ENCODE measurements at places on chromosomes 2 and 18. TPM values are rescaled to one million over a fixed set of nuclear protein-coding genes. Genes with fewer than 3 reads are reported as not detected.

Gene GKN2
- total RNA-seq, result not detected

Gene RAB27B
- 4.4 TPM for total RNA-seq

Gene ACADL
- total RNA-seq, result 0.26 TPM

Gene CHRND
- total RNA-seq, result not detected

Gene MAP4K4
- 85.2 TPM for total RNA-seq

Gene RABL2A
- total RNA-seq, result 19.2 TPM

Gene ATP6V1C2
- 0.26 TPM for total RNA-seq

Gene CHRNG
- not detected for total RNA-seq

Gene CUL3
- 126 TPM for total RNA-seq

Gene HOXD1
- not detected for total RNA-seq

Gene CTNNA2
- total RNA-seq, result 0.88 TPM

Gene EMILIN2
- 60.2 TPM for total RNA-seq

Gene SCN3A
- total RNA-seq, result 6.2 TPM

Gene HOXD12
- not detected for total RNA-seq

Gene NPAS2
- 5.6 TPM for total RNA-seq

Gene ST8SIA3
- total RNA-seq, result not detected

Gene EVX2
- not detected for total RNA-seq

Gene IL1F10
- total RNA-seq, result not detected

Gene CXCR1
- total RNA-seq, result not detected

Gene CCL20
- not detected for total RNA-seq

Gene R3HDM1
- 41.8 TPM for total RNA-seq

Gene TRIM54
- total RNA-seq, result 0.26 TPM

Gene ATG16L1
- total RNA-seq, result 42.9 TPM

Gene RNF138
- total RNA-seq, result 44.9 TPM

Gene CPO
- total RNA-seq, result not detected

Gene LINC00305
- total RNA-seq, result 0.97 TPM

Gene CFAP53
- 0.95 TPM for total RNA-seq

Gene TCF4
- 128 TPM for total RNA-seq

Gene AQP12B
- total RNA-seq, result not detected
